ENCODE measurements at places on chromosomes 16 and 17.

DNA sequence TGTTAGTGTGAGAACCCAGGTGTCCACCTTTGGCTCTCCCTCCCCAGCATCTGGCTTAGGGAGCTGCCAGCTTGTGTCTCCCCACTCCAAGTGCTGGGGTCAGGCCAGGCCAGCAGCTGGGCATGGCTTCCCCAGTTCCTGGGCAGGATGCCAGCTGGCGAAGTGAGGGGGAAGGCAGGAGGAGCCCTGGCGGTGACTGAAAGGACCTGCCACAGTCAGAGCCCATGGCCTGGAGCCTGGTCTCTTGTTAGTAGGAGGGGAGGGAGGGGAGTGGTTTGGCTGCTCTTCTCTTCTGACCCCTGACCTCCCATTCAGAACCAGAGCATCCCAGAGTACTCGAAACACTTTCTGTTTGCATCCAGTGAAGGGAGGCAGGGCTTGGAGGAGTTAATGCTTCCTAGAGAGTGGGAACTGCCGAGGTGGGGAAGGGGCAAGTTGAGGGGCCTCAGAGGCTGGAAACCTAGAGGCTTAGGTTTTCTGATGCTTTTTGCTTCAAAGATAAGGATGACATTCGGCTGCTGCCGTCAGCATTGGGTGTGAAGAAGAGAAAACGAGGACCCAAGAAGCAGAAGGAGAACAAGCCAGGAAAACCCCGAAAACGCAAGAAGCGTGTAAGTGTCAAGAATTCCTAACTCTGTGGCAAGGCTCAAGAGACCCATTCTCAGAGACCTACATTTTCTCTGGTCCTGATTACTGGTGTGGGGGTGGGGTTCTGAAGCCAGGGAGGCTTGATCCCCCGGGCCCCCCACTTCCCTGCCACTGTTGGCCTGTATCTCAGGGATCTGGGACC is 772 bp downstream of the CHD3 start:
- no peak for DNase-seq

DNA sequence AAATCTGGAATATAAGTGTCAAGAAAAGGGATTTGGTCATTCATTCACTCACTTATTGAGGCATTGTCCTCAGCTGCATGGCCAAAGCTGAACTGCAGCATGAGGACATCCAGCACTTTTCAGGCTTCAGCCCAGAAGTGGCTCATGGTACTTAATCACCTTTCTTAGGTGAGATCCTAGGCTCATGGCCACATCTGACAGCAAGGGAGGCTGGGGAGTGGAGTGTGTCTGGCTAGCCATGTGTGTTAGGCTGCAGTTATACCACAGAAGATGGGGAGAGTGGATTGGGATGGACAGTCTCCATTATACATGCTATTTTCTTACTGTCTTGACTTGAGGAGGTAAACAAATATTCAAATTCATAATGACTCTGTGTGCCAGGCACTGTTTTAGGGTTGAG is 68.8 kb downstream of the SHISA6 start:
- DNase-seq, result no peak

- no peak for DNase-seq
These were observed 2.4 kb downstream of the SLC25A35 start for GRCh38 chr17:8292639-8293395.

DNA sequence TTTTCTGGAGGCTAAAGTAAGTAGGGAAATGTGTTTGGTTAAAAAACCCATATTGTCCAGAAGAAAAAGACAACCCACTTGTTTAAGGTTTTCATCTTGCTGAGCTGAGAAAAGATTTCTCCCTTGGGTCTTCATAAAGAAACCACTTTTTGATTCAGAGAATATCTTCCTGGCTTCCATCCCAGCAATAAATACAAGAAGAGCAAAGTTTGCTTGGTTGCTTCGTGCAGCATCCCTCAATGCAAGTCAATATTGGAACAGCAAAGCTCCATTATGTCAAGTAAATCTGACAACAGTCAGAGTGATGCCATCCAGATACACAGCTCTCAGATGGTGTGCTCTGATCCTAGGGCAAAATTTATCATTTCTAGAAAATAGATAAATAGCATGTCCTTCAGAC is 118.9 kb upstream of the PIRT start:
- no peak for DNase-seq

DNA sequence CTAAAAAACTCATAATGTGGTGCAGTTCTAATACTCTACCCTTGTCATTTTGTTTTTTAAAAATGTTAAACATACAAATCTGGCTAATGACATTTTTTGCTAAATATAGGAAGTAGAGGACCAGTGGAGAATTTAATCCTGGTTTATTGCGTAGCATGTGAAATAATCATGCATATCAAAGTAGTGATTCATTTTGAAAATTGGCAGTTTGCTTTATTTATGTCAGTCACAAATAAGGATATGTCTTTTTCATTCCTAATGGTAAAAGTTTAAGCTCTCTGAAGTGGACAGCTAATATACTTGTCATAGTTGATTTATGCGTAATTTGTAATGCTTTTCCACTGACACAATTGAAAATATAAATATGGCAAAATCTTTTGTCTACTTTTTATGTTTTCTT is 224.2 kb downstream of the BCAS3 start:
- no peak for DNase-seq

DNA sequence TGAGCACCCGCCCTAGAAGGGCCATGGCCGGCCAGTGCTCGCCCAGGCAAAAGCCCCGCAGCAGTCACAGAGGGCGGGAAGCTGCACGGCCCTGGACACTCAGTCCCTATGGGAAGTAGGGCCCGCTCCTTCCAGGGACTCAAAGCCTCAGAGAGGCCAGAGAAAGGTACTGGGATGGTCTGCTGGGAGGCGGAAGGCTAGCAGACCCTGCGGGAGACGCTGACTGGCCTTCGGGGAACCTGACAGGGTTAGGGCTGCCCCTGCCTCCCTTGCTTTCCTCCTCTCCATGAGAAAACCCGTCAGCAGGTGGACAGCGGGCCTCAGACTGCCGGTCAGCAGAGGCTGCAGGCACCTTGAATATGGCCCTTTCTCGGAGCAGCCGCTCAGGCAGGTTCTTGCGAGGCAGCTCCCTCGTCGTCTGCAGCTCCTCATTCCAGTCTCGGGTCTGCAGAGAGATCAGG is 11.5 kb downstream of the CLUH start:
- DNase-seq, result no peak

DNA sequence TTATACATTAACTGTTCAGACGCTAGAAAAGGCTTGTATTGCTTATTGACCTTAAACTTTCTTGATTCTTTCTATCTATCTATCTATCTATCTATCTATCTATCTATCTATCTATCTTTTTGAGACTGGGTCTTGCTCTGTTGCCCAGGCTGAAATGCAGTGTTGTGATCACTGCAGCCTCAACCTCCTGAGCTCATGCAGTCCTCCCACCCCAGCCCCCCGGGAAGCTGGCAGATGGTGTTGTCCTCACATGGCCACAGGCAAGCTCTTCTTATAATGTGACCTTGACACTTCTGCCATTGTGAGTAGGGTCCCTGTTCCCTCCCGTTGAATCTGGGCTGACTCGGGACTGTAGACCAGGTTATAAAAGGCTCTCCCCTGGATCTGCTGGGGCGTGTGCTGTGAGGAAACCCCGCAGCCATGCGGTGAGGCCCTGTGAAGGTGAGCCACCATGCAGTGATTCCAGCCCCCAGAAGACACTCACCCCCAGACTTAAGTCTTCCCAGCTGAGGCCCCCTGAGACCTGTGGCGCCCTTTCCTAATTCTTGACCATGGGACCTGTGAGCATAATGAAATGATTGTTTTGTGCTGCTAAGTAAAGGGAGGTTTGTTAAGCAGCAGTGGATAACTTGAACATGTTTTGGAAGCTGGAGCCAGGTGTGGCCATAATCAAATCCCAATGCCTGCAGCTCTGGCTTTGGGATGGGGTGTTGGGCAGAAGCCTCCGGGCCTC is 54.3 kb downstream of the RPTOR start:
- DNase-seq, result no peak

- DNase-seq, result no peak
These were observed 7.5 kb downstream of the EPOP start for GRCh38 chr17:38667099-38667786.

DNA sequence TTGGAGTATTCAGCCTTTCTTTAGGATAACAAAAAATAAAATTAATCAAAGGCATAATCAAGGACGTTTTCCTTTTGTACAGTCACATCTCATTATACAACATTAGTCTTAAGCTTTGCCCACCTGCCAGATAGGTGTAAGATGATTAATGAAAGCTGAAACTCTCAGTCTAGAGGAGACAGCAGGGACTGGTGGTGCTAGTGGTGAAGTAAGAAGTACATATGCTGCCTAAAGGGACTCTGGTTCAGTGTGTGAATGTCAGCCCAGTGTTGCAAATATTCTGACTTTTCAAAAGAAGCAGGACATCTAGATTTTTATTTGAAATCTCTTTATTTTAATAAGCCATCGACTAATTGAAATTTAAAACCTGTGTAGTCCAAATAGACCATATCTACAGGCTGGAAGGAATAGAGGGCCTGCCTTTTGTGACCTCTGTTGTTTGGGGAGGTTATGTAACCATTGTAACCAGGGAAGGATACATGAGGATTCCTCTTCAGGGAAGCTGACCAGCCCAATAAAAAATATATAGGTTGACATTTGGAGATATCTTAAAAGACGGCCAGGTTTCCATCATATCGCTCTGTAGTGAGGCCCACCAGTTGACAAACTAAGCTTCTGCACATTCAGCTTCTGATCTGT is 54.1 kb downstream of the FTO start:
- no peak for DNase-seq

- no peak for DNase-seq
These were observed 9.1 kb downstream of the FOXJ1 start for GRCh38 chr17:76131692-76132573.

GRCh38 chr17:17079336-17079735 is 37.1 kb downstream of the MPRIP start:
- no peak for DNase-seq

GRCh38 chr17:19447085-19447583 is 36.1 kb downstream of the RNF112 start:
- no peak for DNase-seq

DNA sequence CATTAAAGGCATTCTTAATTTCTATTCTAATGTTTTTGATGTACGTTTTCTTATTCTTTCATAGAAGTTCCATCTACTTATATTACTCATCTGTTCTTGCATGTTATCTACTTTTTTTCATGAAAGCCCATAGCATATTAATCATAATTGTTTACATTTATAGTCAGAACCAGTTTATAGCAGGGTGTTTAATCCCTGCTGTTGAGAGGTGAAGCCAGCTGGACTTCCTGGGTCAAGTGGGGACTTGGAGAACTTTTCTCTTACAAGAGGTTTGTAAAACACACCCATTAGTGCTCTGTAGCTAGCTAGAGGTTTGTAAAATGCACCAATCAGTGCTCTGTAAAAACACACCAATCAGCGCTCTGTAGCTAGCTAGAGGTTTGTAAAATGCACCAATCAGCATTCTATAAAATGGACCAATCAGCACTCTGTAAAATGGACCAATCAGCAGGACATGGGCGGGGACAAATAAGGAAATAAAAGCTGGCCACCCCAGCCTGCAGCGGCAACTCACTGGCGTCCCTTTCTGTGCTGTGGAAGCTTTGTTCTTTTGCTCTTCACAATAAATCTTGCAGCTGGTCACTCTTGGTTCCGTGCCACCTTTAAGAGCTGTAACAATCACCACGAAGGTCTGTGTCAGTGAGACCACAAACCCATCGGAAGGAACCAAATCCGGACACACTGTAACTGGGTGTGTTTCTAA is 120.6 kb downstream of the TANC2 start:
- no peak for DNase-seq

DNA sequence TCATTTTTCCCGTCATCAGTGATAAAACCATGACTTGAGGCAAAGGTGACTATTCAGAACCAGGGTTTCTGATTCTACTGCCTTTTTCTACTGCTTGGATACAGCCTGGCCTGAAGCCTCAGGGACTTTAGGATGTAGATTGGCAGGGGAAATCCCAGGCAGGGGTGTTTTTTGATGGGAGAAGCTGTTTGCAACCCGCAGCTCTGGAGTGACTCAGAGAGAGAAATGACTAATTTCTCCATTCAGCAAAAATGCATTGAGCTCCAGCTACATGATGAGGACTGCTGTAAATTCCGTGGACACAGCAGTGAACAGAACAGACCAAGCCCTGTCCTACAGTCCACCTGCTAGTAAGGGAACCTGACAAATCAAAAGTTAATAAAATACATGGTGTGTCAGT is 560.6 kb downstream of the CDH13 start:
- DNase-seq, result no peak

- no peak for DNase-seq
These were observed 69.9 kb downstream of the RPTOR start for GRCh38 chr17:80614332-80615047.

- no peak for DNase-seq
These were observed 25.0 kb downstream of the METTL22 start for GRCh38 chr16:8646326-8647053.

- no peak for DNase-seq
These were observed 171.7 kb downstream of the KATNIP start for GRCh38 chr16:27721531-27722181.

GRCh38 chr17:42422412-42422957 is 571 bp downstream of the CAVIN1 start:
- DNase-seq, result peak; percentile 41

DNA sequence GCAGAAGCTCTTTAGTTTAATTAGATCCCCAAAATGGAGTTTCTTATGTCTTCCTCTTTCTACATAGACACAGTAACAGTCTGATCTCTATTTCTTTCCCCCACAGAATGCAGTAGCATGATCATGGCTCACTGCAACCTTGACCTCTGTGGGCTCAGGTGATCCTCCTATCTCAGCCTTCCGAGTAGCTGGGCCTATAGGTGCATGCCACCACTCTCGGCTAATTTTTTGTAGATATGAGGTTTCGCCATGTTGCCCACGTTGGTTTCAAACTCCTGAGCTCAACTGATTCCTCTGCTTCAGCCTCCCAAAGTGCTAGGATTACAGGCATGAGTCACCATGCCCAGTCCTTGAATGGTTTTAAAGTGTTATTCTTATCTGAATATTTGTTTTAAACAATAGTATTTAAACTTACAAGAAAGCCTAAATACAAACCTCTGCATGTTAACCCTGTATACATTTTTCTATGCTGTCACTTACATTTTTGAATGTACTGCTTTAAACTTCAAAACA is 120.6 kb downstream of the GOSR1 start:
- DNase-seq, result no peak

DNA sequence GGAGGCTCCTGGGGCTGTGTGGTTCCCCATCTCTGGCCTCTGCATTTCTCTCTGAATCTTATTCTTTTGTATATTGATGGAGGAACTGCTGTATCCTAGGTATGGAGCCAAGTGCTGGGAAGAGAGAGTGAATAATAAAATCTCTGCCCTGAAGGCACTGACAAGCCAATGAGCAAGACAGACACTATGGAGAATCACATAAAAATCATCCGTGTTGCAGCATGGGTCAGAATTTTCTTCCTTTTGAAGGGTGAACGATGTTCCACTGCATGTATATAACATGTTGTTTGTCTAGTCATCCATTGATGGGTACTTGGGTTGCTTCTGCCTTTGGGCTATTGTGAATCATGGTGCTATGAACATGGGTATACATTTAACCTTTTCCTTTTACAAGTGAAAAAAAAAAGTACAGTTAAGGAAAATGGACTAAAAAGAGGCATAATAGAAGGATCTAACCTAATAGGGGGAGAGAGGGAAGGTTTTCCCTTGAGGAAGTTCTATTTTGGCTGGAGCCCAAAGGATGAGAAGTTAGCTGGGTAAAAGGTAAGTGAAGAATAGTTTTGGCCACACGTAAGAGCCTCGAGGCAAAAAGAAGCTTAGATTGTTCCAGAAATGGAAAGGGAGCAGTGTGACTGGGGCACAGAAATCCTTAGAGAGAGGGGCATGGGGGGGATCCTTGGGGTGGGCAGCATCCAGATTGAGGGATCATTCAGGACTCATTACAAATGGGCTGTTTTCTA is 32.3 kb upstream of the GNA13 start:
- no peak for DNase-seq

GRCh38 chr17:69815406-69815805 is 259.6 kb upstream of the KCNJ16 start:
- no peak for DNase-seq

- no peak for DNase-seq
These were observed 71.9 kb downstream of the ABR start for GRCh38 chr17:1107777-1108477.
